ENCODE measurements at places on chromosomes 2 and 18. TPM values are rescaled to one million over a fixed set of nuclear protein-coding genes. Genes with fewer than 3 reads are reported as not detected.
A peak's percentile ranks its signal among the peaks of the same experiment; 100 is the strongest.

- no peaks in the 10 kb centered on the region for H3K36me3 ChIP-seq
- H3K27me3 ChIP-seq = no peaks in the 10 kb centered on the region
- DNase-seq = no peak
These were observed 145.8 kb downstream of the LAMA3 start for GRCh38 chr18:23835091-23835490.

GRCh38 chr18:13269013-13269280, 50.4 kb downstream of the LDLRAD4 start:
- no peak overlapping the region for H3K4me3 ChIP-seq
- H3K36me3 ChIP-seq = peaks cover 12% of the 10 kb centered on the region
- DNase-seq = no peak

- H3K36me3 ChIP-seq = no peaks in the 10 kb centered on the region
- H3K4me3 ChIP-seq = no peak overlapping the region
- no peaks in the 10 kb centered on the region for H3K27me3 ChIP-seq
- DNase-seq = no peak
- H3K27ac ChIP-seq = no peak overlapping the region
- H3K4me1 ChIP-seq = peaks cover 4% of the 10 kb centered on the region
These were observed 41.4 kb upstream of the ACTR2 start for GRCh38 chr2:65186093-65186868.

GRCh38 chr2:129803032-129803431, 176.4 kb upstream of the RAB6C start:
- no peaks in the 10 kb centered on the region for H3K27me3 ChIP-seq
- H3K4me3 ChIP-seq = no peak overlapping the region
- H3K4me1 ChIP-seq = no peaks in the 10 kb centered on the region

- H3K4me3 ChIP-seq = no peak overlapping the region
- no peaks in the 10 kb centered on the region for H3K36me3 ChIP-seq
- no peak for DNase-seq
- H3K4me1 ChIP-seq = no peaks in the 10 kb centered on the region
- H3K27me3 ChIP-seq = no peaks in the 10 kb centered on the region
- H3K27ac ChIP-seq = no peak overlapping the region
These were observed 26.8 kb downstream of the SULT1C2 start for GRCh38 chr2:108315444-108315934.

DNA sequence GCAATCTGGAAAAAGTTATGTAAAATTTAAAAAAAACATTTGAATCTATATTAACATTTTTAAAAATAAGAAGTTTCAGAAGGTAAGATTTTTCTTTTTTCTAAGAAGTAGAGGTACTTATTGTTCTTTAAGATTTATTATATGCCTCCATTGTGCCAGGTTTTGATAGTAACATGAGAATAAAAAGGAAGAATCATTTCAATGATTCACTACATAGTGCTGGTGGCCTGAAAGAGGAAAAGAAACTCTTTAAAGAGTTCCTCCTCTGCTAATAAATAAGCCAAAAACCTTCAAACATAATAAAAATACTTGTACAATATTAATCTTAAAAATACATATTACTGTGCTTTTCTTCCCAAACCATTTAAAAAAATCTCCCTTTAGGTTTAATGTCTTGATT, 69.0 kb downstream of the ANKRD44 start:
- H3K4me1 ChIP-seq = peaks cover 79% of the 10 kb centered on the region
- no peak for DNase-seq
- H3K36me3 ChIP-seq = peaks cover 29% of the 10 kb centered on the region
- no peaks in the 10 kb centered on the region for H3K27me3 ChIP-seq
- peak overlapping the region; percentile 38 for H3K27ac ChIP-seq

- H3K27me3 ChIP-seq = peaks cover 7% of the 10 kb centered on the region
- H3K4me3 ChIP-seq = no peak overlapping the region
- no peaks in the 10 kb centered on the region for H3K4me1 ChIP-seq
- H3K27ac ChIP-seq = no peak overlapping the region
These were observed 176.2 kb downstream of the RDH14 start for GRCh38 chr2:18384242-18384641.

DNA sequence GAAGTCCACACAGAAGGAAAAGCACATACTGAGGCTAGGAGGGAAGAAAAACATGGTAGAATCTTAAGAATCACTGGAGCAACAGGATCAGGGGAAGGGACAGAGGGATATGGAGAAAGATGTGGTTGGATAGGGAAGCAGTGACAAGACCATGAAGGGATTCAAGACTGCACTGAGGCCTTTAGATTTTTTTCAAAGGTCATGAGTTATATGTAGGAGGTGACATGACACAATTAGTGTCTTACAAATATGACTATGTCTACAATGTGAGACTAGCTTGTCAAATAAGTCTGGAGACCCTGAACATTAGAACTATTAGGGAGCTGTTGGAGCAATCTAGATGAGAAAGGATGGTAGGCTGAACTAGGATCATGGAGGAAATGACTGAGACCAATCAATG, 1130.3 kb upstream of the ZEB2 start:
- no peak for DNase-seq
- peaks cover under 1% of the 10 kb centered on the region for H3K27me3 ChIP-seq
- H3K36me3 ChIP-seq = no peaks in the 10 kb centered on the region
- H3K4me1 ChIP-seq = no peaks in the 10 kb centered on the region

- peaks cover 8% of the 10 kb centered on the region for H3K27me3 ChIP-seq
- peaks cover 15% of the 10 kb centered on the region for H3K4me1 ChIP-seq
These were observed 7.8 kb upstream of the RAB12 start for GRCh38 chr18:8601277-8602032.

- H3K27me3 ChIP-seq = no peaks in the 10 kb centered on the region
- H3K4me3 ChIP-seq = no peak overlapping the region
- no peak overlapping the region for H3K27ac ChIP-seq
- no peak for DNase-seq
- no peaks in the 10 kb centered on the region for H3K36me3 ChIP-seq
These were observed 984.5 kb upstream of the CDH2 start for GRCh38 chr18:29161429-29161828.

- H3K4me1 ChIP-seq = no peaks in the 10 kb centered on the region
- no peak overlapping the region for H3K4me3 ChIP-seq
- DNase-seq = no peak
- peaks cover 11% of the 10 kb centered on the region for H3K27me3 ChIP-seq
- no peaks in the 10 kb centered on the region for H3K36me3 ChIP-seq
These were observed 154.3 kb downstream of the NRP2 start for GRCh38 chr2:205836477-205837221.

DNA sequence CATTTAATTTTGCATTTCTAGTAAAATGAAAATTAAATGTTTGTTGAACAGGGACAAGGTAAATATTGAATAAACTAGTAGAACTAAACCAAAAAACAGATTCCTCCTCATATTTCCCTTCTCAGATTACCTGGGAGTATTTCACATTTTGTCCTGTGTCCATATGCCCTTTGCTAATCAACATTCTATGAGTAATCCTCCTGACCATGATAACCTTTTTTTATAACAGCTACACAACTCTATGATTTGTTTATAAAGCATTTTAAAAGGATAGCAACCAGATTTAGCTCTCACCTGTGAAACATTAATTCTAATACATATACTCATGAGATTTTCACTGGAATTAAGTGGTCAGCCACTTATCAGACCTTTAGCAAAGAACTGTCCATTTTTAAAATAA, 7.1 kb upstream of the DSG2 start:
- no peak overlapping the region for H3K4me3 ChIP-seq
- H3K27me3 ChIP-seq = peaks cover 10% of the 10 kb centered on the region
- no peak overlapping the region for H3K27ac ChIP-seq
- no peaks in the 10 kb centered on the region for H3K36me3 ChIP-seq
- DNase-seq = no peak
- no peaks in the 10 kb centered on the region for H3K4me1 ChIP-seq

- H3K4me1 ChIP-seq = peaks cover 4% of the 10 kb centered on the region
- H3K27ac ChIP-seq = no peak overlapping the region
- no peak for DNase-seq
- no peak overlapping the region for H3K4me3 ChIP-seq
- no peaks in the 10 kb centered on the region for H3K27me3 ChIP-seq
- H3K36me3 ChIP-seq = no peaks in the 10 kb centered on the region
These were observed 308.0 kb upstream of the STON1 start for GRCh38 chr2:48221846-48222516.

GRCh38 chr2:99698896-99699295, 209.1 kb upstream of the REV1 start:
- peaks cover 7% of the 10 kb centered on the region for H3K27me3 ChIP-seq
- no peak for DNase-seq
- no peaks in the 10 kb centered on the region for H3K36me3 ChIP-seq
- H3K4me3 ChIP-seq = no peak overlapping the region

DNA sequence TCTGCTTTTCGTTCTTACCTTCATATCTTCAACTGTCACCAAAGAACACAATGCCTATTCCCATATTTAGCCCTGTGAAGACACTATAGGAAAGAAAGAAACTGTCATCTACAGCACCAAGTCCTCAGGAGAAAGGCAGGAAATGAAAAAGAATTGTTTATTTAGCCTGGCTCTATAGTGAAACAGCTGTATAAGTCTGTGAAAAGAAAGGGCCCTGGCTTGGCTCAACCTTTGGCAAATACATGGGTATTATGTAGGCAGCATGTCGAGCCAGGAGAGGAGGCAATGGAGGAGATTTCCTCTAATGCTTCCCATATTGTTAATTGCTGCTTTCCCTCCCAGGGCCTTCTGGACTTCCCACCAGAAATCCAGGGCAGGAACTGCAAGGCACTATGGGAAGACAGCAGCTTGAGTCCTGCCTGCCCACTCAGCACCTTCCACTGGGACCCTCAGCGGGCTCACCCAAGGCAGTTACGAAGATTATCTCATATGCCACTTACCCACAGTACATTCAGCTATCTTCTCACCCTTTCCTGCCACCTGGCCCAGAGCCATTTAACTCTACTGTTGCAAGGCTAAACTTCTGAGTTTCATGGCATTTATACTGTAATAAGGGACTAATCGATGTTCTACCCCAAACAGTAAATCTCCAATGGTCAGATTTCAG, 30.1 kb downstream of the SLC8A1 start:
- no peaks in the 10 kb centered on the region for H3K36me3 ChIP-seq
- H3K4me3 ChIP-seq = no peak overlapping the region
- H3K4me1 ChIP-seq = no peaks in the 10 kb centered on the region
- H3K27me3 ChIP-seq = no peaks in the 10 kb centered on the region
- no peak overlapping the region for H3K27ac ChIP-seq

DNA sequence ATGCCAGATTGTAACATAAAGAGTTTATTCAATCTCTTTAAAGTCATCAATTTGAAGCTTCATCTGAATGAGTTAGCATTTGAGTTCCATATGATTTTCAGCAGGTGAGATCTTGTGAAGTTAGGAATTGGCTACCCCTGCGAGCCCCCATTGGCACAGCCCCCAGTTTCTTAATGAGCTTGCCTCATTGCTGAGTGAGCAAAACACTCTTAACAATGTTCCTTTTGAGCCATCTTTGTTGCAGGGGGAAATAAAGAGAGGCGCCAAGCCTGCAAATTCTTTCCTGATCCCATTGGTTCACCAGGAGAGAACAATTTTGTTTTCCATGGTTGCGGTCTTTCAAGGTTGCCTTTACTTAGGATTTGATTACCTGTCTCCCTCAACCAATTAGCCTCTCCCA, 18.7 kb downstream of the DPP10 start:
- no peaks in the 10 kb centered on the region for H3K4me1 ChIP-seq
- no peaks in the 10 kb centered on the region for H3K27me3 ChIP-seq
- no peak overlapping the region for H3K4me3 ChIP-seq
- no peak overlapping the region for H3K27ac ChIP-seq
- DNase-seq = no peak

- H3K27ac ChIP-seq = no peak overlapping the region
- no peaks in the 10 kb centered on the region for H3K36me3 ChIP-seq
- H3K4me3 ChIP-seq = no peak overlapping the region
- H3K4me1 ChIP-seq = peaks cover 3% of the 10 kb centered on the region
- H3K27me3 ChIP-seq = peaks cover 4% of the 10 kb centered on the region
These were observed 18.8 kb downstream of the ATP6V1C2 start for GRCh38 chr2:10740226-10740625.

DNA sequence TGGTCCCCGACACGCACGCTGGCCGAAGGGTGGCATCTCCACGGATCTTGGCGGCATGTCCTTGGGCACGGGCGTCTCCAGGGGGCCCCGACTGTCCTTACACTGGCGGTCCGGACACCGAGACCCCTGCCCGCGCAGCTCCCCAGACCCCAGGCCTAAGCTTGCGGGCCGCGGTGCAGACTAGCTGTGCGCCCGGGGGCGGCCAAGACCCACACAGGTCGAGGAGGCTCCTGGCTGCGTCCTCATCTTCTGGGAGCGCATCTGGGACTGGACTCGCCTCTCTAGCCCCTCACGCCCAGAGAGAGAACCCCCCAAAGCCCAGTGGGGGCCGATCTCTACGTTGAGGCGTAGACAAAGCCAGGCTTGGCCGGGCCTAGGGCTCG, 475 bp upstream of the TWIST2 start:
- DNase-seq = no peak
- peaks cover 56% of the 10 kb centered on the region for H3K27me3 ChIP-seq
- no peak overlapping the region for H3K27ac ChIP-seq
- no peaks in the 10 kb centered on the region for H3K36me3 ChIP-seq
- no peak overlapping the region for H3K4me3 ChIP-seq
- H3K4me1 ChIP-seq = no peaks in the 10 kb centered on the region

DNA sequence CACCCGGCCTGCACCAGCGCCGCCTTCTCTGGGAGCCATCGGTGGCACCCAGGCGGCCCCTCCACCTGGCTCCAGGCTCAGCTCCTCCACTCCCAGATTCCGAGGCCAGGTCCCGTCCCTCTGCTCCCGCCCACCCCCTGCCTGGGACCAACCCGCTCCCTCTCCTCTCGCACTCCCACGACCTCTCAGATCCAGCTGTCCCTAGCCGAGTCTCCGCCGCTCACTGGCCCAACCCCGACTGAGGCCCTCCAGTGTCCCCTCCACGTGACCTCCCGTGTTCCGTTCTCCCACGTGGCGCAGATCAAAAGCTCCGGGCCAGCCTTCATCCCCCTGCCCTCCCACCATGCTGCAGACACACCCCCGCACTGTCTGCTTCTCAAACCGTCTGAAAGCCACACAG, 14.4 kb upstream of the SALL3 start:
- no peak overlapping the region for H3K4me3 ChIP-seq
- DNase-seq = no peak
- peaks cover 19% of the 10 kb centered on the region for H3K27me3 ChIP-seq
- H3K27ac ChIP-seq = no peak overlapping the region
- H3K4me1 ChIP-seq = peaks cover 2% of the 10 kb centered on the region

DNA sequence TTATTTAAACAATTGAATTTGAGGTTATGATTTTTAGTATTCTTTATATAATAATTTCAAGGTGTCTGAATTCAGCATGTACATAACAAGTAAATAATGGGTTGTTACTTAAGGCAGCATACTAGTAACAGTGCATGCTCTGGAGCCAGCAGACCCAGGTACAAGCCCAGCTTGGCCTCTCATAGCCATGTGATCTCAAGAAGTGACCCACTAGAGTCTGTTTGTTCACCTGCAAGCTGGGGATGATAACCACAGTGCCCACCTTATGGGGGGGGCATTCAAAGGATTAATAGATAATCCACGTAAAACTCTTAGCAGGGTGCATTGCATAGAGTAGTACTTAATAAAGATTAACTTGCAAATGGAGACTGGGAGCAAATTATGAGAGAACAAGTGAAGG, 163.6 kb downstream of the TRABD2A start:
- no peak overlapping the region for H3K4me3 ChIP-seq
- H3K4me1 ChIP-seq = peaks cover 18% of the 10 kb centered on the region
- DNase-seq = no peak
- no peak overlapping the region for H3K27ac ChIP-seq
- no peaks in the 10 kb centered on the region for H3K36me3 ChIP-seq

- no peaks in the 10 kb centered on the region for H3K27me3 ChIP-seq
- H3K36me3 ChIP-seq = peaks cover 29% of the 10 kb centered on the region
- no peak for DNase-seq
- no peak overlapping the region for H3K27ac ChIP-seq
- peaks cover 47% of the 10 kb centered on the region for H3K4me1 ChIP-seq
- H3K4me3 ChIP-seq = no peak overlapping the region
These were observed 5.9 kb downstream of the TIA1 start for GRCh38 chr2:70242552-70242951.

The MOGAT1 gene
- not detected for total RNA-seq

The OXER1 gene
- 0.40 TPM for total RNA-seq

The ELOA2 gene
- total RNA-seq = not detected

The ATG9A gene
- 54.8 TPM for total RNA-seq

The AGXT gene
- not detected for total RNA-seq

The NOSTRIN gene
- not detected for total RNA-seq

The CXCR2 gene
- 0.27 TPM for total RNA-seq

The LRRFIP1 gene
- total RNA-seq = 281 TPM

The PARD6G gene
- 0.23 TPM for total RNA-seq
